ENCODE measurements at places on chromosomes 2 and 18.

DNA sequence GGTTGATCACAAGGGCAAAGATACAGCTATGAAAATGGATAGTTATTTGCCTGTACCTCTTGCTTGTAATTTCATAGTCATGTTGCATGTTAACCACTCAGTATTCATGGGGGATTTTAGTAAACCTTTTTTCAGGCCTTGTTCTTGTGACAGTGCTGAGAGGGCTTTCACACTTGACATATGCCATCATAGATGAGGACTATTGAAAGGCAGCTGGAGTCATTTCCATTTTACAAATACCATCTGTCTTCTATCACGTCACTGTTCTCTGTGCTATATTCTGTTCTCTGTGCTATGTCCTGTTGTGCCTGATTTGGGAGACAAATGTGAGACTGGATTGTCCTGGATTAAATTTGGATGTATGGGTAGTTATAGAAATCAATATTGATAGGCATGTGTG, 131.7 kb downstream of the LYPD6B start:
- no peak for DNase-seq

DNA sequence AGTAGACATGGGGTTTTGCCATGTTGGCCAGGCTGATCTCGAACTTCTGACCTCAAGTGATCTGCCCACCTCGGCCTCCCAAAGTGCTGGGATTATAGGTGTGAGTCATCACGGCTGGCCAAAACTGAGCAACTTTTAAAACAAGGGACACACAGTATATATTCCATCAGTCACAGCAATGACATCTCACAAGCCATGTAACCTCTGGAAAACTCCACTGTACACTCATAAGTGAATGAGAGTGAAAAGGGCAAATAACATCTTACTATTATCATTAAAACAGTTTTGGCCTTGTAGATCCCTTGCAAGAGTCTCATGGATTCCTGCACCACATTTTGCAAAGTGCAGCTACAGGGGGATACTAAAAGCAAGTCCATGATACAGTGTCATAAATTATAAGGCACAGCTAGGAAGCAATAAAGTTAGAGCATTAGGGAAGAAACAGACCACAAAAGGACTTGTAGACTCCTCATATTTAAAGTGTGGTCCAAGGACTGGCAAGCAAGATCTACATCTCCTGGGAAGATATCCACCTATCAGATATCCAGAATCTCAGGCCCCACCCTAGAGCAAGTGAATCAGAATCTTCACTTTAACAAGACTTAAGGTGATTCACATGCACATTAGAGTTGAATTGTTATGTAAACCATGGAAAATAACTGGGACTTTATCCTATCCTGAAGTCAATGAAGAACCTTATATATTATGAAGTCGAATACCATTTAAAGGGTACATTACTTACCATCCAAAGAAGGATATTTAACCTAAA, 5.7 kb downstream of the SMC6 start:
- DNase-seq = no peak

DNA sequence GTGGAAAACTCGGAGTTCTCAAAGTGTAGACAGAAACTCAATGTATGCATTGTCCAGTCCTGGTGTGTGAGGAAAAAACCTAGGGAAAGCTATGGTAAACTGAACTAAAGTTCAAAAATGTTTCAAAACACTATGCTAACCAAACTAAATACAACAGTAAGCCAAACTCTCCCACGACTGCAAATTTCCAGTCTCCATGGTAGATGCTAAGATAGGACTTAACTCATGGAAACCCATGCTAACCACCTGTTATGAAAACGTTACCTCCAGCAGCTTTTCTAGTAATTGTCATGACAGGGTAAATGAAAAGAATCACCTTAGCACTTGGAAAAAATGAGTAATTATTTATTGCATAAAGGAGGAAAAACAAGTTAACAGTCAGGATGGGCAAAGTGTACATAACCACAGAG, 135.7 kb upstream of the EPC2 start:
- no peak for DNase-seq

- DNase-seq = peak; percentile 23
These were observed 24.5 kb upstream of the HPCAL1 start for GRCh38 chr2:10278029-10278762.

- no peak for DNase-seq
These were observed 58.0 kb upstream of the SLC14A2 start for GRCh38 chr18:45557287-45557686.

DNA sequence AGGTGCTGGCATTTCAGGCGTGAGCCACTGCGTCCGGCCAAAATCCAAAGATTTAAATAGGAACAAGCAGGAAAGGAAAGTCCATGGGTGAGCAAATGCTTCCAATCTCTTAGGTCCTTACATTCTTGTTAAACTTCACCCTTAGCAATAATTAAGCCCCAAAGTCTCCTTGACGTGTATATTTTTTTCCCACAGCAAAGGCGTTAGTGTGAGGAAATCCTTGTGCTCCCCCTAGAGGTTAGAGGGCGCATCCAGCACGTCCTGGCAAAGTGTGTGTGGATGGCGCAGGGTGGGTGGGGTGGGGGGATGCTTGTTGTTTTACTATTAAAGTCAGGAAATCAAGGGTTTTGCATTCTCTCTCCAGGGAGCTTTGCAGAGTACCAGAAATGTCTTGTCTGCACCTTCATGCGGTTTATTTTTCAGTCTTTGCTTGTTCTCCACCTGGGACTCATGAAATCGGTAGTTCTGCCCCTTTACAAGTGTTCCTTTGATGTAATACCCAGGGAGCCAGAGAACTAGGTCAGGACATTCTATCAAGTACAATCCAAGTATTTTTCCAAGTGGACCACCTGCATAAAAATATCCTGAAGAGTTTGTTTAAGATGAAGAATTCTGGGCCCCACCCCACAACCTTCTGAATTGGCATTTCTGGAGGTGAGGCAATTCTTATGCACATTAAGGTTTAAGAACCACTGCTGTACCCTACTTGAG, 22.2 kb upstream of the ITSN2 start:
- DNase-seq = peak; percentile 59

DNA sequence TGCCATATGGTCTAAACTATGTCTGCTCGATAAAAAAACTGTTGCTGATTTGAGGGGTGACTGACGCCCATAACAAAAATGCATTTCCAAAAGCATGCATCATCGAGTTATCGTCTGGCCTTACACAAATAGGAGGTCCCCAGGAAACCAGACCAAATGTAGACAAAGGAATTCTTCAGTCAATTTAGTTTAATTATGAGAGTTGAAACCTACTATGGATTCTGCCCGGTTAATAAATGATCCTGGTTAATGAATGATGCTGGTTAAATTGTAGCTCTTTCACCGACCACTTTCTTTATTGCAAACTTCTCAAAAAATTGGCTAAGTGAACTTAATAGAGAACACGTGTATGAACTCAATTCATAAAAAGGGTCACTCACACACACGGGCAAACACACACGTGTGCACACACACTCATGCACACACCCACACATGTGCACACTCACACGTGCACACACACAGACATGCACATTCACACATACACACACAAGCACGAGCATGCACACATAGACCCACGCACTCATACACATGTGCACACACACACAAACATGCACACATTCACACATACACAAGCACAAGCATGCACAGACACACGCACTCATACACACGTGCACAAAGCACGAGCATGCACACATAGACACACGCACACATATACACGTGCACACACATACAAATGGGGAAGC, 59.0 kb upstream of the SALL3 start:
- DNase-seq = no peak

DNA sequence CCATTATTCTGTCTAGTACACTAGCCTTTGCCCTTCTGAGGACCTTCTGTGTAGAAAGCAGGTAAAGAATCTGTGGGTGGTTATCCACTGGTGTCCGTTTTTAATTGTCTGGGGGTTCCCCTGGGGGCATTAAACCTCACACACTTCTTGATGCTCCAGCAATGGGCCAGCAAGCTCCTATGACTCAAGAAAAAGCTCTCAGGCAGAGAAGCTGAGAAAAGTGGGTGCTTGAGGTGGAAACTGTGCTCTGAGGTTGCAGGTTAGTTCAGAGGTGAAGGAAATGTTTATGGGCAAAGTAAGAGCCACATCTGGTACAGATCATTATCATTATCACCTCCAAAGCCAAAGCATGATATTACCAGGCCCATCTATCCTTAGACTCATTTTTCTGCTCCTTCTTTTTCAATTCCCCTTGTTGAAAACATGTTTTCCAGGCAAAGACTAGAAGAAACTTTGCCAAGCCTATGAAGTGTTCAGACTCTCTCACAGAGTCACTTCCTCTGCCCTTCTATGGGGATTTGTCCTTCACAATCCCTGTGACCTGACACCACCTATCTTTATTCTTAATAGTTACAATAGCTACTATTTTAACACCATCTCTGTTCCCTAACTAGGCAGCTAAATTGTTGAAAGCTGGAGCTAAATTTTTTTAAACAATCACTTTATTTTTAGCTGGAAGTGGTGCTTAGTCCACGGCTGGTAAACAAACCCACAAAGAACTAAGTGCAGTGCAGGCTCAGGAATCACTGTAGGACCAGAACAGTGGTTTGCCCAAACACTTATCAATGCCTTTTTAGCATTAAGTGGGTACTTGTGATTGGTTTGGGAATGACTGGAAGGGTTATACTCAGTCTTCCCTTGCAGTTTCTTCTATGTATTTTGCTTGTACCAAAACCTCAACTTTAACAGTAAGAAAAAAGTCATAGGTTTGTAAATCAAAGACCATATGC, 512.8 kb upstream of the POU3F3 start:
- no peak for DNase-seq

DNA sequence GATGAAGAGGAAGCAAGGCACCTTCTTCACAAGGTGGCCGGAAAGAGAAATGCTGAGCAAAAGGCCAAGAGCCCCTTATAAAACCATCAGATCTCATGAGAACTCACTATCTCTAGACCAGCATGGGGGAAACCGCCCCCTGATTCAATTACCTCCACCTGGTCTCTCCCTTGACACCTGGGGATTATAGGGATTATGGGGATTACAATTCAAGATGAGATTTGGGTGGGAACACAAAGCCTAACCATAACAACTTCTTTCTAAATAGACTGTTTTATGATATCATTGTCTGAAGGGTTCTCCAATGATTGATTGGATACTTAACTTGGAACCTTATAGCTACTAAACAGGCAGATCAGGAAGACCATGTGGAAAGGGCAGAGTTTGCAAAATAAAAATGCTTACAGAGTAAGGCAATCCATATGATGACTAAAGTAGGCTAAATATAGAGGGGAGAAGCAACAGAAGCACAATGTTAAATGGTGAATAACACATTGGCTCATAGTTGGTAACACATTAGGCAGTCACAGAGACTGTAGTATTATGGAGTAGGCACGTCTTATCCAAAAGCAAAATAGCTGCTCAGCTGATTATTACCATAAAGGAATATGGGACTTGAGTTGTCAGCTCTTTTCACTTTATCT, 179.0 kb downstream of the BARD1 start:
- no peak for DNase-seq

GRCh38 chr2:232129483-232129882, 168.0 kb downstream of the DIS3L2 start:
- DNase-seq = no peak
